ENCODE measurements at places on chromosomes 13 and 19.
A peak's percentile ranks its signal among the peaks of the same experiment; 100 is the strongest.

GRCh38 chr19:29664753-29665214 lies 477 bp upstream of the PLEKHF1 start:
- DNase-seq = no peak

DNA sequence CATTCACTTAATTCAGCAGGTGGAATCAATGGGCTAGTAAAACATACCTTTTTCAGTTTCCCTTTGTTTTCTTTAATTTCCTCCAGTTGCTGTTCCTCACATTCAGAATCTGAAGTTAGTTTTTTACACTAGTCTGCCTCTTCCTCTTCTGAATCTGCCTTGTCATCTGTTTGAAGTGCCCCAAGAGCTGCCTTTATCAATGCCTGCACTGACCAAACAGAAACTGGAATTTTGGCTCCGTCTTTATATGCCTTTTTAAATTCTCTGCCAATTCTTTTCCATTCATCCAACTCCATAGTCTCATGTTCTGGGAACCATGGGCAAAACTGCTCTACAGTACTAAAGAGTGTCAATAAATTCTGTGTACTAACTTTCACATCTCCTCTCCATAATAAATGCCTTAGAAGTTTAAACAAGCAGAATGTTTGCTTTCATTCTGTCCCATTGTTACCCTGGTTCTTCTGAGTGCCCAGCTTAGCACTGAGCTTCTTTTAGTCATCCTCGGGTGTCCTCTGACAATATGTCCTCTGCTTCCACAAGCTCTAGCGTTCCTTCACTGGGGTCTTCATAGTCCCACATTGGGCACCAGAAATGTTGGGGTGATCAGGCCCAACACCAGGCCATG lies 154.2 kb downstream of the ZNF486 start:
- no peak for DNase-seq

DNA sequence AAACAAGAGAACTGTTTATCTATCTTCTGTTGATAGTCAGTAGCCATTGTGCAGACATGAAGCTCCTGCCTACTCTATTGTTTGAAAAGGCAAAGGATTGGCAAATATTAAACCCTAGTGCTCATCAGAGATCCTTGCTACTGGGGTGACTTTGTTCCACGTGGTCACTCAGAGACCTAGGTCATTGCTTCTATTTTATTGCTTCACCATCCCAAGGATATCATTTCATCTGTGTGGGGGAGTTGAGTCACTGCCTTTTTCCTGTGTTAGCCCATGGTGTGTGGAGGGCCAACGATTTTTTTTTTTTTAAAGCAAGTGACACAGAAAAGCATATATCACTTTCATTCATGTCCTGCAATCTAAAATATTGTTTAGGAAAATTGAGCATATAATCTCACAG lies 254.1 kb upstream of the RXFP2 start:
- no peak for DNase-seq

GRCh38 chr19:49017666-49018351 lies 918 bp upstream of the LHB start:
- peak; percentile 89 for DNase-seq

- no peak for DNase-seq
Measured at GRCh38 chr19:12230751-12231733, 63.6 kb downstream of the ZNF44 start.

DNA sequence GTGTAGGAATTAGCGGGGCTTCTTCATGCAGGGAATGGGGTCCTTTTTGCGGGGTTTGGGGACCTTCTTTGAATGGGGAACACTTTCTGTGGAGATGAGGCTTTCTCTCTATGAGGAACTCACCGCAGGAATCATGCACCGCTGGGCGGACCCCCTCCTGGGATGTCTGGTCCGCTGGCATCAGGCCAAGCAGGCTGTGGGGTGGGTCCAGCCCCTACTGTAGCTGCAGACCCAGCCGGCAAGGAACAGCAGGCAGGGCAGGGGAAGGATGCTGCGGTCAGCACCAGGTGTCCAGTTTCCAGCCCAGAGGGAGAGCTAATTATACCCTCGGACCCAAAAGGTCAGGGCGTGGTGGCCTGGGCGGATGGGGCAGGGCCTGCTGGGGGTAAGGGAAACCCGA lies 1.8 kb downstream of the MYBPC2 start:
- no peak for DNase-seq

DNA sequence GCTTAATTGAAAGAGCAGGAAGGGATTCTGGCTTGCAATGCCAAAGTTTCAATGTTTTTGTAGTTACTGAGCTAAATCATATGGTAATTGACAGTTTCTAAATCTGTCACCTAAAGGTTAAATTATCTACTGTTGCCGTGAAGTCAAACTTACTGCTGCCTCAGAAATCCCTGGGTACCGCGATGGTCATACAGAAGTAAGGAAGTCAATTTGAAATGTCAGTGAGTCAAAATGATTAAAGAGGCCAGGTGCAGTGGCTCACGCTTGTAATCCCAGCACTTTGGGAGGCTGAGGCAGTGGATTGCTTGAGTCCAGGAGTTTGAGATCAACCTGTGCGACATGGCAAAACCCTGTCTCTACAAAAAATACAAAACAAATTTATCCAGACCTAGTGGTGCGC lies 48.8 kb upstream of the TPM4 start:
- no peak for DNase-seq

DNA sequence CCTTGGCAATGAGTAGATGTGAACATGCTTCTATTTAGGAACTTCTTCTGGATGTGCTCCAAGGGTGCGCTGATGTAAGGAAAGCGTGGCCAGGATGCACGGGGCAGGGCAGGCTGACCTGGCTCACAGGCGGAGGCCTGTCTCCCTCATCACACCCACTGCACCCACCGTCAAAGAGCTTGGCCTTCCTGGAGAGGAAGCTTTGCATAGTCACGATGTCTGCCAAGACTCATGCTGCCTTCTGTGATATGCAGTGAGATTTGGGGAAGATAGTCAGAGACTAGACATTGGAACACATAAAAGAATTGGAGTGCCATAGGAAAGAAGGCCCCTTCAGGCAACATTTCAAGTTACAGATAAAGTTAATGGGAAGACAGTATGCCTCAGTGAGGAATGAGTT lies 82.0 kb downstream of the MYO16 start:
- DNase-seq = no peak

- DNase-seq = no peak
Measured at GRCh38 chr19:3055741-3056416, 6.4 kb downstream of the TLE5 start.

DNA sequence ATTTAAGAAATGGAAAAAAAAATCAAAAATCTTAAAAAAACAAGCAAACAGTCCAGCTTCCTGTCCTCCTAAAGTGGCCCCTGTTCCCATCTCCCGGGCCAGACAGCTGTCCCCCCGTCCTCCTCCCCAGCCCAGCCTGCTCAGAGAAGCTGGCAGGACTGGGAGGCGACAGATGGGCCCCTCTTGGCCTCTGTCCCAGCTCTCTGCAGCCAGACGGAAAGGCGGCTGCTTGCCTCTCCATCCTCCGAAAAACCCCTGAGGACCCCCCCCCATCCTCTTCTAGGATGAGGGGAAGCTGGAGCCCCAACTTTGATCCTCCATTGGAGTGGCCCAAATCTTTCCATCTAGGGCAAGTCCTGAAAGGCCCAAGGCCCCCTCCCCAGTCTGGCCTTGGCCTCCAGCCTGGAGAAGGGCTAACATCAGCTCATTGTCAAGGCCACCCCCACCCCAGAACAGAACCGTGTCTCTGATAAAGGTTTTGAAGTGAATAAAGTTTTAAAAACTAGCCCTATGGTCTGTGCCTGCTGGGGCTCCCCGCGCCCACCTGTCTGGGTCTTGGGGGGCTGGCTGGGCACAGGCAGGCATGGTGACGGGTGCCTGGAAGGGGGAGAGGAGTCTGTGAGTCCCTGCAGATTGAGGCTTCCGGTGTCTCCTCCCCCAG lies 3.8 kb downstream of the GADD45GIP1 start:
- DNase-seq = no peak

DNA sequence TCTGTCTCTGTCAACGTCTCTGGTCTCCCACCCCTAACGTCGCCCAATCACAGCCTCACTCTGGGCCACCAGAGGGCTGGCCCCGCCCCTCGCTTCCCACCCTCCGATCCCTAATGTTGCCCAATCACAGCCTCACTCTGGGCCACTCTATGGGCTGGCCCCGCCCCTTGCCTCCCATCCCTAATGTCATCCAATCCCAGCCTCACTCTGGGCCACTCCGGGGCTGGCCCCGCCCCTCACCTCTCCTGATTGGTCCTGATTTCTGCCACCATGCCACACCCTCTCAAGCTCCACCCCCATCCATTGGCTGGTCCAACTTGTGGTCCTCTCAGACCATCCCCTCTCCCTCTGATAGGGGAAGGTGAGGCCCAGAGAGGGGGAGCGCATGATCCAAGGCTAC lies 24.9 kb downstream of the CELF5 start:
- DNase-seq = no peak

DNA sequence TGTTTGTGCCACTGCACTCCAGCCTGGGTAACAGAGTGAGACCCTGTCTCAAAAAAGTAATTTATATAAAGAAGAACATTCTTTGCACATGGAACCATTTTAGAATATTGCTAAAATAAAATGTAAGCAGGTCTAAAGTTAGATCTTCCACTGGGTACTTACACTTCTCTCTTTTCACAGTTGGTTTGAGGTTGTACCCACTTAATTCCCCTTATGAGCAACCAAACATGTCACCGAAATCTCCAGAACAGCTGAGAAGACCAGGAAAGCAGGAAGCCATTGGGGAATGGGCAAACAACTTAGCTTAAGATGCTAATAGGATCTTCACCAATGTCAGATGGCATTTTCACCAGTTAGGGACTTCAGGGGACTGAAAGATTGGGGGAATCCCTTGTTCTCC lies 18.8 kb downstream of the NLRP4 start:
- no peak for DNase-seq

- DNase-seq = no peak
Measured at GRCh38 chr13:38167164-38167822, 182.4 kb upstream of the UFM1 start.

- DNase-seq = no peak
Measured at GRCh38 chr19:46080561-46080960, 39.8 kb upstream of the IGFL4 start.

DNA sequence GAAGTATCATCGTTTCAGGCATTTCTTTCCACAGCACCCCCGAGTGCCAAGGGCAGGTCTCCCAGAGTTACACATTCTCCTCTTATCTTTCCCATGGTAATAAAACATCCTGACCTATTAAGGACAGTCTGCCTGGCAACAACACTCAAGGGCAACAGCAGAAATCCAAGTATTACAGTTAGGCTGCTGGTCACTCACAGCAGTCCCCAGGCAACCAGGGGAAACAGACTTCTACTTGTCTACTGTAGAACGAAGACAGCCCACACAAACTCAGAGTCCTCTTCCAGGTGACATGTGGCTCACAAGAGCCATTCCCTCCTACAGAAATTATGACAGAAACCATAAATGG lies 24.3 kb downstream of the RCBTB1 start:
- no peak for DNase-seq

GRCh38 chr13:51937320-51938290 lies 73.6 kb downstream of the ATP7B start:
- DNase-seq = no peak

DNA sequence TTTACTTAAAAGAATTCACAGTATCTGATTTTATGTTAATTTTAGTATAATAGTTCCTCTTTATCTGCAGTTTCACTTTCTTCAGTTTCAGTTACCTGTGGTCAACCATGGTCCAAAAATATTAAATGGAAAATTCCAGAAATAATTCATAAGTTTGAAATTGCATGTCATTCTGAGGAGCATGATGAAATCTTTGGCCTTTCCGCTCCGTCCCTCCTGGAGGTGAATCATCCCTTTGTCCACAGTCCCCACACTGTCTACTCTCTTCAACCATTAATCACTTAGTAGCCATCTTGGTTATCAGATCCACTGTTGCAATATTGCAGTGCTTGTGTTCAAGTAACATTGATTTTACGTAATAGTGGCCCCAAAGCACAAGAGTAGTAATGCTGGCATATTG lies 26.9 kb downstream of the SLITRK6 start:
- no peak for DNase-seq

DNA sequence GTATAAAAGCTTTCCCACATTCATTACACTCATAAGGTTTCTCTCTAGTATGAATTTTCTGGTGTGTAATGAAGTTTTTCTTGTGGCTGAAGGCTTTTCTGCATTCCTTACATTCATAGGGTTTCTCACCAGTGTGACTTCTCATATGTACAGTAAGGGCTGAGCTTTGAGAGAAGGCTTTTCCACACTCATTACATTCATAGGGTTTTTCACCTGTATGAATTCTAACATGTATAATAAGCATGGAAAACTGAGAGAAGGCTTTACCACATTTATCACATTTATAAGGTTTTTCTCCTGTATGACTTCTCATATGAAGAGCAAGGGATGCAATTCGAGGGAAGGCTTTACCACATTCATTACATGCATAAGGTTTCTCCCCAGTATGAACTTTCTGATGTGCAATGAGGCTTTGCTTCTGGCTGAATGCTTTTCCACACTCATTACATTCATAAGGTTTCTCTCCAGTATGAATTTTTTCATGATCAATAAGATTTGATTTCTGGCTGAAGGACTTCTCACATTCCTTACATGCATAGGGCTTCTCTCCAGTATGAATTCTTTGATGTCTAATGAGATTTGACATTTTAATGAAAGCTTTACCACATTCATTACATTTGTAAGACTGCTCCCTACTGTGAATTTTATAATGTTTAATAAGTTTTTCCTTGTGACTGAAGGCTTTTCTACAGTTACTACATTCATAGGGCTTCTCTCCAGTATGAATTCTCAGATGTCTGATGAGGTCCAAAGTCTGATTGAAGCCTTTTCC lies 42.6 kb downstream of the ZNF527 start:
- peak; percentile 10 for DNase-seq

- no peak for DNase-seq
Measured at GRCh38 chr19:45147835-45148676, 12.7 kb downstream of the NKPD1 start.

DNA sequence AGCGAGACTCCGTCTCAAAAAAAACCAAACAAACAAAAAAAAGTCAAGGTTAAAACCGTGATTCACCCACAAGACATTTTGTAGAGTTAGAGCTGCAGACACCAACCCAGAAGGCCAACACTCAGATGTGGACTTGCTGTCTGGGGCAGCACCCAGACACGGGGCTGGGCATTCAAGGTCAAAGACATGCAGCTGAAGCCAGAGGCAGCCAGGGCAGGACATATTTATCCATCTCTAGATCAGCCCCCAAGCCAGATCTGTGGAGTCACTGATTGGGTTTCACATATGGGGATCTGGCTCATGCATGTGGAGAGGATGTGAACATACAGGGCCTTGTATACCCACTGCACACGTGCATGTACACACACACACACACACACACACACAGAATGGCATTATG lies 3.6 kb downstream of the KLK15 start:
- no peak for DNase-seq

- DNase-seq = no peak
Measured at GRCh38 chr13:62598708-62599107, 1183.1 kb upstream of the PCDH20 start.
